Lung (tissue), 17 donors: ENCODE measurements at places on chromosomes 1 and 21. TPM values are rescaled to one million over a fixed set of nuclear protein-coding genes. Genes with fewer than 3 reads are reported as not detected.

The TCEANC2 gene
- 4.6 TPM for total RNA-seq

DNA sequence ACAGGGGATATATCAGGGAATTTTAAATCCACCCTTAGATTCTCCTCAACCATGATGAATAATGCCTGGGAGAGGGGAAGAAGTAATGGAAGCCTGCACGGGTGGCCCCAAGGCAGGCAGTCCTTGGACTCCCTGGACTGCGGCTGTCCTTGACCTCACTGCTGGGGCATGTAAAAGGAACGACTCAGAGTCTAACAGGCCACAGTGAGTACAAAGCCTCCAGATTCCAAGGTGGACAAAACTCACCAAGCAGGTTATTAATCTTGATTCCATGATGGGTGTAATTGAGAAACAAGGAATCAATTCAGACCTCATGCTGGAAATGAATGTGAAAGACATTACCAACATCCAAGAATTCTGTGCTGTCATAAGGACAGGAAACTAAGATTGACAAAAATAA lies 13.0 kb upstream of the ARHGAP29 start:
- peak; percentile 45 for DNase-seq

DNA sequence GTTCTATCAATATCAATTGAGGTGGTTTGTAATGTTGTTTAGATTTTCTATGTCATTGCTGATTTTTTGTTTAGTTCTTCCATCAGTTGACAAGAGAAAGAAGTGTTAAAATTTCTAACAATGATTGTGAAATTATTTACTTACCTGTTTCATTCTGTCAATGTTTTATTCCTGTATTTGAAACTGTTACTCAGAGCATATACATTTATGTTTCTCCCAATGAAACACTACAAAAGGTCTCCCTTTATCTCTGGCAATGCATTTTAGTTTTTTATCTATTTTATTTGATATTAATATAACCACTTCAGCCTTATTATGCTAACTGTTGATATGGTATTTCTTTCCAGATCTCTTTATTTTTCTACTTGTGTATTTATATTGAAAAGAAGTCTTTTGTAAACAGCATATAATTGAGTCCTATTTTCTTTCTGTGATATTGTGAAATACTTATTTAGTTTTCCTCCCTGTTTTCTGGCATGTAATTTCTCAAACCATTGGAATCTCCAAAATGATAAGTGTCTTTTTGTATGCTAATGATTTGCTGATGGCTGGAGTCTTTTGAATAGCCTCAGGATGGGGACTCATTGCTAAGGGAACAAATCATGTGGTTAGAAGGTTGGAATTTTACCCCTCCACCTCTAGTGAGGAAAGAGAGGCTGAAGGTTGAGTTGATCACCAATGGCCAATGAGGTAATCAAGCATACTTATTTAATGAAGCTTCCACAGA lies 122.0 kb downstream of the ADSS2 start:
- no peak for DNase-seq

DNA sequence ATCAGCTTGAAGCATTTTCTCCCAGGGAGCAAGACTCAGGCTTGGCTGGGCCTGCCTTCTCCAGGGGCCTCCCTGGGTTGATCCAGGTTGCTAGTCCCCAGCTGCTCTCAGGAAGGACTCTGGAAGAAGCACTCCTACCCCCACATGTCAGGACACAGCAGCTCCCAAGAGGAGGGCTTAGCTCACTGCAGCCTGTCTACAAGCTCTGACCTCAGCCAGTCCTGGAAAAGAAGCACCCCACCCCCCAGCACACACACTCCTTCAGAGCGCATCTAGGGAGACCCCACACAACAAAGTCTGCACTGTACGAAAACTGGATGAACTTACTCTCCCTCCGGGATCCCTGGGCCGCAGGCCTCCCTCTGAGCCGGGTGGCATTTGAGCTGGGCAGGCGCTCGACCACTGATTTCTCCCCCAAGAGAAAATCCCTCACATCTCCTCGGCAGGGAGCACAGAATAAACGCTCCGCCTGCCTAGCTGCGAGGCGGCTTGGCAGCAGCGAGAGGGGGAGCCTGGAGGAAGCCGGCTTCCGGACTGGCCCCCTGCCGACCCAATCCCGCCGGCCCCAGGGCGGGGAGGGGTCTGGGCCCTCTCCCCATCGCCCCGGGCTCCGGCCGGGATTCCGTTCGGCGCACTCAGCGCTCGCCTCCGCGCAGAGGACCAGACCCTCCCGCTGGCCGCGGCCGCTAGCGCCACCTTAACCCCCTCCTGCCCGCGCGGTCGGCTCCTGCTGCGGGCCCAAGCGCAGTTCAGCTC lies at the start of gene KCNA2:
Gene KCNA2 (minus strand): TSS at position 458 of the 756 bp plus-strand sequence. CDS start 1,576 bp downstream, outside the sequence.
- peak; percentile 87 for DNase-seq

The AJAP1 gene
- total RNA-seq = 0.20 TPM

The IVNS1ABP gene
- 102 TPM for total RNA-seq

DNA sequence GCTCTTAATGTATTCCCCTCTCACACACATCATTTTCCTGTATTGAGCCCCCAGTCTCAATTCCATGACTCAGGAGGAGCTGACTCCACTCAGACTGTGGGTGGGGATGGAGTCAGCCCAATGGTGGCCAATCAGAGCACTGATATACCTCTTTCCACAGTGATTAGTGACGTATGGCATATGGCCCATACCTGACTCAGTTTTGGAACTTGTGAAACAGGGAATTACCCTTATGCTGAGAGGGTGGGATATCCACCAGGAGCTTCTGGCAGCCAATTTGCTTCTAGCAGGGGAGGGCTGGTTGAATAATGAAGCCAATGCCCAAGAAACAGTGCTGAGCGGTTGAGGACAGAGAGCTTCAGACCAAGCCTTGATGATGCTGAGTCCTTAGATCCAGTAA lies 86.4 kb upstream of the SPATA6 start:
- no peak for DNase-seq

DNA sequence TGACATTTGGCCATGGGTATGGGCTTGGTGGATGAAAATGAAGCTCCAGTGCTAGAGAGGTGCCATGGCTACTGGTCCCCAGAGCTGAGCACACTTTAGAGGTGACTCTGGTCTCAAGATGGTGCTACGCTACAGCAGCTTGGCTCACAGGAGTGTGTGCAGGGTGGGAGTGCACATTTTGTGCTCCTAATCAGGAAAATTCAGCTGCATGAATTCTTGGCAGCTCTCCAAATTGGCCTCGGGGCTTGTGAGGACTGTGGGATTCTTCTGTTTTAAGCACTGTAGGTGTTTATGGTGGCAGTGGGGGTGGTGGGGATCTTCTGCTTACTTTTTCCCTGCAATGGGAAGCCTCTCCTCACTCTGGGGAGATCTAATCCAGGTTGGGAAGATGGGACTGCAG lies 17.3 kb upstream of the TIPRL start:
- peak; percentile 58 for DNase-seq

DNA sequence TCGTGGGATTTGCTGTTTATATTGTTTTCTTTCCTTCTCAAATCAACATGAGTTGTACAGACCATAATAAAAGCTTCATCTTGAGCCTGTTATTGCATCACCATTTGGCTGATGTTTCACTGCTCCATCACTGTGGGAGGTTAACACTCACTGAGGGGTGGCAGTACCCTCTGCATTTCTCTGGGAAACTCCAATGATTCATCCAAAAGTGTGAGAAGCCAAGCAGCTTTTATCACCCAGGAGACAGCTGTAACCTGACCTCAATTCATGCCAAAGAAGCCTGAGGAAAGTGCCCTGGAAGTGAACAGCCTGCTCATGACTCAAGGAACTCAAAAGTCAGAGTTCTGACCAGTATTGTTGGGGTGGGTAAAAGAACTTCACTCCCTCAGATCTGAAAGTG lies 84.1 kb downstream of the GPR88 start:
- peak; percentile 66 for DNase-seq

DNA sequence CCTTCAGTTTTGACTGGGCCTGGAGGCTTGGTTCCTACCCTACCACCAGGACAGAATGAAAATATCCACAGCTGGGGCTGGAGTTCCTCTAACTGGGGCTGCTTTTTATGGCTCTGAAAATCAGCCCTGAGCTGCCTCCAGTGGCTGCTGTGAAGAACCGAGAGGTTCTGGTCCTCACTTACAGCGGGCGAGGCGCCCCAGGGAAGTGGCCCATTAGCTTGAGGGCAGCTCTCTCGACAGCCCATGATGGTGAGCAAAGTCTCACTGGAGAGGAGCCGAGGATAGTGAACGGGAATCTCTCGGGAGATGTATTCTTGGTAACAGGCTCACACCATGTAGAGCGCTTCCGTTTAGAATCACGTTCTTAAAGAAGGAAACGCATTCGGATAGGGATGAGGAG lies 459.7 kb downstream of the KIF26B start:
- no peak for DNase-seq

- DNase-seq = no peak
These were observed 85.5 kb downstream of the SYT2 start for GRCh38 chr1:202624781-202625108.

GRCh38 chr1:89975540-89976125 lies 19.3 kb upstream of the ZNF326 start:
- no peak for DNase-seq

The SYNC gene
- total RNA-seq = 6.0 TPM

DNA sequence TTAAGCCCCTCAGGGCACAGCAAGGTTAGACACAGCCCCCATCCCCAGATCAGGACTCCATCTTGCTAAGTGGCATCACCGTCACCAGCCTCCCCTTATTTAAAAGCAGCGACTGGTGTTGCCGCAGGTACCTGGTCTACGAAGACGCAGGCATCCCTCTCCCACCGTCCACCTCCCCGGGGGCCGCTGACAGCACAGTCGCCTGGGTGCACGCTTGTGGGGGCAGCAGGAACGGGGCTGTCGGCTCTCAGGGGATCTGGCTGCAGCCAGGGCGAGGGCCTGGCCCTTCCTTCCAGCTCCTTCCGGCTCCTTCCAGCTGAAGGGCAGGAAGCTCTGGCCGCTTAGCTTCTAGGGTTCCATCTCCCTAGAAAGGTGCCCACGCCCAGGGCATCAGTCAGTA lies 17.6 kb upstream of the CCDC27 start:
- no peak for DNase-seq
